ENCODE measurements at places on chromosomes 5 and 9.

DNA sequence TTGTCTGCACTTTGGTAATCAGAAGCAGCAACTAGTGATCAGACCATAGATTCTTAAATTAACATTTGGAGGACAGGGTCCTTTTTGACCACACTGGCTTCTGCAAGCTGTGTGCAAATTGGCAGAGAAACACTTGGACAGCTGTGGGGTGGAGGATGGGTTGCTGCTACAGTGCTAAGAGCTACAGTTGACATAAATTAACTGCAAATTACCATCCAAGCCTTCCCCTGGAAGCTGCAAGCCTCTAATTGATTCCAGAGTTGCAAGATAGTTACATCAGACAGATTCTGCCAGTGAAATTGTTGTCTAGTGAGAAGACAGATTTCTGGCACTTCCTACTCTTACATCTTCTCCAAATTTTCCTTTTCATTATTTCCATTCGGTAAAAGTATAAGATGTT, 517.7 kb downstream of the DIRAS2 start:
- DNase-seq, result no peak

- DNase-seq, result no peak
Measured at GRCh38 chr9:134570711-134571325, 70.8 kb upstream of the COL5A1 start.

- DNase-seq, result no peak
Measured at GRCh38 chr9:93646640-93647178, 70.3 kb downstream of the PHF2 start.

- no peak for DNase-seq
Measured at GRCh38 chr9:98897745-98898144, 46.0 kb upstream of the COL15A1 start.

GRCh38 chr5:88680253-88681132, 202.5 kb downstream of the MEF2C start:
- peak; percentile 60 for DNase-seq

- DNase-seq, result no peak
Measured at GRCh38 chr5:75192804-75193203, 43.9 kb downstream of the ANKRD31 start.

DNA sequence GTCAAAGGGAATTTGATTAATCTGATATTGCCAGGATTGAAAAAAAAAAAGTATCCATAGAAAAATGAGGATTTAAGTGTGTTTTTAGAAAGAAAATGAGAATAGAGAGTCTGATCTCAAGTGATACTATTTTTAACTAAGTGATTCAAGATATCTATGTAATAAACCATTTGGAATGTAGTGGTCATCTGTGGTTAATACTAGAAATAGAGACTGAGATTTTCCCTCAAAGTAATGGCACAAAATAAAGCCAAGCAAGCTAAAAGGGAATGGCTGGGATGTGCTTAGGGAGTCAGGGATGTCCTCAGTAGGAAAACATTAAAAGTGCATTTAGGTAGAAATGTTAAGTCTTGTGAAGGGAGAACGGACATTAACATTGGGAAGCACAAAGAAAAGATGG, 90.6 kb downstream of the FBXO4 start:
- no peak for DNase-seq

- no peak for DNase-seq
Measured at GRCh38 chr9:7108936-7109335, 351.2 kb downstream of the KDM4C start.

GRCh38 chr9:37447111-37447510, 18.1 kb downstream of the ZBTB5 start:
- DNase-seq, result no peak

DNA sequence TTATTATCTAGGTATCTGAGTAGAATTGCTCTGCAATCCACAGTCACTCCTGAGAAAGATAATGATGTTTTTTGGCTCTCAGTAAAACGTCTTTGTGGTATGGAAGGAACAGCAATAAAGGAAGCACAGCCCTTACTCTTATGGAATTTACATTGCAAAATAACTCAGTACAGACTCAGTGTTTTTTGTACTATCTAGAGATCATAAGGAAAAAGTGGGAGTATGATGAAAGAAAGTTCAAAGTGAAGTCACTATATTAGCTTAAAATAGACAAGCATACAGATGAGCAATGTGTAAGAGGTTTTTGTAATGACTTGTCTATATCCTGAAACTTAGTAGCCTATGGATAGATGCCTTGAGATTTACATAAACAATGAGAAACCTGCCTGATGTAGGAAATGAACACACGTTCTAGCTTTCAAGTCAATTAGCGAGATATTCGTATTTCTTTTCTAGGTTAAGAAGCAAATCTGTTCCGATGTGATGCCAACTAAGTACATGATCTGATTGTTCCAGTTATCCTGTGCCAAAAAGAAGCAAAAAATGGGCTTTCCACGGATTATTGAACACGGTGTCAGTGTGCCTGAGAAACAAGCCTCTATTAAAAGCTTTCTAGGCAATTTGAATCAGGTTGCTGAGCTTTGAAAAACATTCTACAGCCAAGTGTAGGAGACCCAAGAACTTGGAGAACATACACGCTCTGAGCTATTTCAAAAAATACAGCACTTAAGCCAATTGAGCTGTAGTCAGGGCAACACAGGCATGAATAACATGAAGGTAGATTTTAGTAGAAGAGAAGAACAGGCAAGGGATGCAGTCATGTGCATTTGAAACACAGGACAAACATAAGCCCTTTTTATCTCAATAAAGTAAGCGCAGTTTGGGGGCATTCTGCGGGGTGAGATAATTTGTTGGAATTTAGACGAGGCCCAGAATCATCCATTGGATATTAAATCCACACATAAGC, 86.3 kb upstream of the TAF11L2 start:
- no peak for DNase-seq

GRCh38 chr9:8014997-8015682, 215.6 kb upstream of the DMAC1 start:
- DNase-seq, result no peak

DNA sequence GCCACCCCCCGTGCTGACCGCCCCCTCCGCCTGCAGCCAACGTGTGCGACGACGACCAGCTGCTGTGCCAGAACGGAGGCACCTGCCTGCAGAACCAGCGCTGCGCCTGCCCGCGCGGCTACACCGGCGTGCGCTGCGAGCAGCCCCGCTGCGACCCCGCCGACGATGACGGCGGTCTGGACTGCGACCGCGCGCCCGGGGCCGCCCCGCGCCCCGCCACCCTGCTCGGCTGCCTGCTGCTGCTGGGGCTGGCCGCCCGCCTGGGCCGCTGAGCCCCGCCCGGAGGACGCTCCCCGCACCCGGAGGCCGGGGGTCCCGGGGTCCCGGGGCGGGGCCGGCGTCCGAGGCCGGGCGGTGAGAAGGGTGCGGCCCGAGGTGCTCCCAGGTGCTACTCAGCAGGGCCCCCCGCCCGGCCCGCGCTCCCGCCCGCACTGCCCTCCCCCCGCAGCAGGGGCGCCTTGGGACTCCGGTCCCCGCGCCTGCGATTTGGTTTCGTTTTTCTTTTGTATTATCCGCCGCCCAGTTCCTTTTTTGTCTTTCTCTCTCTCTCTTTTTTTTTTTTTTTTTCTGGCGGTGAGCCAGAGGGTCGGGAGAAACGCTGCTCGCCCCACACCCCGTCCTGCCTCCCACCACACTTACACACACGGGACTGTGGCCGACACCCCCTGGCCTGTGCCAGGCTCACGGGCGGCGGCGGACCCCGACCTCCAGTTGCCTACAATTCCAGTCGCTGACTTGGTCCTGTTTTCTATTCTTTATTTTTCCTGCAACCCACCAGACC, 80.2 kb downstream of the NTNG2 start:
- no peak for DNase-seq

DNA sequence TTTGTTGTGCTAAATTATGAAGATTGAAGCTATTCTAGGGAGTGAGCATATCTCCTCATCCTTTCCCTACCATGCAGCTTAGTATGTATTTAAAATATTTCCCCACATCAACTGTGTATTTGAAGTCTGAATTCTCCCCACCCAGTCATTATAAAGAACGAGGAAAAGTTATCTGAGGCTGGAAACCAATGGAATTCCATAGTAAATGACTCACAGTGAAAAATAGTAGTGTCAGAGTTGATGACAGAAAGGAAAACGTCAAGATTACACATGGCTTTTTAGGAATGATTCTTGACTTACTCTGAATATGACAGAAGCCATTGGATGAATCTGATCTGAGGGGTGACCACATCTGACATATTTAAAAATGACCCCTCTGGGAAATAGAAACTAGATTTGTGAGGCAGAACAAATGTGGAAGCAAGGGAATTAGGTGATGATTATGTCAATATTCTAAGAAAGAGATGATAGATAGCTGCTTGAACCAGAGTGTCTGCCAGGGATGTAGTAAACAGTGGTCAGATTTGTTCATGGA, 1768.9 kb upstream of the CDH9 start:
- no peak for DNase-seq

DNA sequence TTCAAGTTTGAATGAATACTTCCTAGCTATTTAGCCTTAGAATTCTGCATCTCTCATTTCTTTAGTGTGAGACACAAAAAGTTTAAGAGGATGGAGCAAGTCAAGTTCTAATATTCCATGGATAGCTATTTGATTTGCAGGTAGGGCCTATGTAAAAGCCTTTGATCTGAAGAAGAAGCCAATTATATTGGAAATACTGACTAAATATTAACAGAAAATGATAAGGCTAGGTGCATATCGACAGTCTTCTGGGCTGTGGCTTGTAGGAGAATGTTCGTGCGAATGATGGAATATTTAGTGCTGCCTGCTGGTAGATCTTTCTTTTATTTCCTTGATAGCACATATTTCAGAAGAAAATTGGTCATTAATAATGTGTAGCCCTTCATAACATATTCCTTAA, at the start of gene LECT2:
Gene LECT2, minus strand, starts transcription at position 85 of the 400 bp plus-strand sequence. CDS start 150 bp downstream, outside the sequence.
- DNase-seq, result no peak

DNA sequence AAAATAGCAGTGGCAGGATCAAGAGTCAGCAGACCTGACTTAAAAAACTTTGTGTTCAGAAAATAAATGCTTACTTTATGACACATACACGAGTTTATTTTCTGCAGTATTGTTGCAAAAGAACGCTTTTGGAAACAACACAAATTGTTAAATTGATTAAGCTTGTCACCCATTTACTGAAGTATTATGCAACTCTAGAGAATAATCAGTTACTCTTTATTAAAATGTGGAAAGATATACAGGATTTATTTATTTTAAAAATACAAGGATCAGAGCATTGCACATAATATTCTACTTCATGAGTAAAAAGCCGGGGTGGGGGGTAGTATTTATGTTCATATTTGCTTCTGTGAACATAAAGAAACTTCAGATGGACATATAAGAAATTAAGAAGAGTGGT, 20.0 kb downstream of the FYB1 start:
- no peak for DNase-seq

- no peak for DNase-seq
Measured at GRCh38 chr9:102273952-102274351, 535.5 kb upstream of the GRIN3A start.

- DNase-seq, result no peak
Measured at GRCh38 chr5:2369178-2369577, 382.3 kb downstream of the IRX2 start.

Measured in stimulated activated CD8-positive, alpha-beta memory T cell treated with anti-CD3 and anti-CD28 coated beads, Interleukin-4, amount 100 ng/mL, for 1 hour (primary cell).